GM10248 (cell line): ENCODE measurements at places on chromosomes 1 and 21.
A peak's percentile ranks its signal among the peaks of the same experiment; 100 is the strongest.

- DNase-seq = peak; percentile 71
Observed at GRCh38 chr1:36223381-36223995, 755 bp upstream of the THRAP3 start.

DNA sequence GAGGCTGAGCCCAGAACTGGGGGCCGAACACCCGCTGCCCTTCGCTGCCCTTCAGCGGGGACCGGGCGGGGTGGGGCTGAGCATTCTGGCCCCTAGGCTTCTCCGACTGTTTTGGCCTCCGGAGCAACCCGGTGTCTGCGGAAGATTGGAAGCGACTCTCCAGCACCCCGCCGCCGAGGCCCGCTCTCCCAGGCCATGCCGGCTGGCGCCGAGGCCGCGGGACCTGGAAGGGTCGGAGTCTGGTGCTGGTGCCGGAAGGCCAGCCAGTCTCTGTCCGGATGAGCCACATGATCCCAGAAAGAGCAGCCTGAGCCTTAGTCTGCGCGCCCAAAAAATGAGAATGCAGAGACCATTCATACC, 272.0 kb downstream of the FOXD2 start:
- DNase-seq = no peak

DNA sequence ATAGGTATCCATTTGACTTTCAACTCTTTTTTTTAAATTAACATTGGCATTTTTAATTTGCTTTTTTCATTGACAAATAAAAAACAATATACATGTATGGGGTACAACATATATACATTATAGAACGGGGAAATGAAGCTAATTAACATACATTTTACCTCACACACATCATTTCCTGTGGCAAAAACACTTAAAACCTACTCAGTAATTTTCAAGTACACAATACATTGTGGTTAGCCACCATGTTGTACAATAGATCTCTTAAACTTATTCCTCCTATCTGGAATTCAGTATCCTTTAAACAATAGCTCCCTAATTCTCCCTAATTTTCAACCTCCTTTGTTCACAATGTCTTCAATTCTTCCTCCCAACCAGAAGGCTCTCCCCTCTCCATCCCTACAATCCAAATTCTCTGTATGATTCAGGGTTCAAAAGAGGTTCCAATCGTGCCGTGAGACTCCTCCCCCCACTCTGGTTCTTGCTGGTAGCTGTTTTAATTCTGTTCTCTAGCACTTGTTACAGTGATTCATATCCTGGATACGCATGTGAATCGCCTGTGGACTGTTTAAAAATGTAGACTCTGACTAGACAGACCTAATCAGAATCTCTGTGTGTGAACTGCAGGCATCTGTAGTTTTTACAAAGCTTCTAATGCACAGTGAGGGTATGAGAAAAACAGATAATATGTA, 87.6 kb upstream of the DUSP10 start:
- no peak for DNase-seq

- peak; percentile 82 for DNase-seq
Observed at GRCh38 chr1:179229214-179230140, at the start of gene ABL2. ABL2 (minus strand) TSS chr1:179229677; CDS start chr1:179229397, 280 bp downstream.
